Glomerular endothelial cell (primary cell): ENCODE measurements at places on chromosomes 3 and 15. TPM values are rescaled to one million over a fixed set of nuclear protein-coding genes. Genes with fewer than 3 reads are reported as not detected.
A peak's percentile ranks its signal among the peaks of the same experiment; 100 is the strongest.

Gene ISG20
- total RNA-seq: 11.2 and 36.5 TPM in 2 replicates

Gene AADAC
- total RNA-seq: 1.6 and 4.3 TPM in 2 replicates

DNA sequence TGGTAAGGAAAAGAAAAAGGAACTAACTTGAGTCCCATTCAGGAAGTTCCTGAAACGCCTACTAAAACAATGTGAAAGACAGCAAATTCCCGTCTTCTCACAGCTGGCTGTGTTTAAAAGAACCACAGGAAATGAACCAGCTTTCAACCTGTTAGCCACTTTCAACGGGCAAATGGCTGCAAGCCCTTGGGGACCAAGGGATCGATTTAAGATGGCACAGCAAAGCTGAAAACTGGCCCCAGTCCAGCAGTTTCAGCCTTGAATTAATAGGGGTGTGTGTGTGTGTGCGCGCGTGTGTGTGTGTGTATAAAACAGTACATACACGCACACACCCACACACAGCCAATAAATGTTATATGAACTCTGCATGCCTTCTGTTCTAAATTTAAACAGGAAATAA, 168.7 kb upstream of the TMCO5A start:
- DNase-seq: peak; percentile 29

- no peak for DNase-seq
Observed at GRCh38 chr3:99579965-99580364, 58.4 kb upstream of the COL8A1 start.

- no peak for DNase-seq
Observed at GRCh38 chr3:12155828-12156227, 2.9 kb downstream of the TIMP4 start.

GRCh38 chr3:122975163-122975923, 52.2 kb downstream of the SEMA5B start:
- DNase-seq: no peak

- DNase-seq: no peak
Observed at GRCh38 chr3:151901644-151902285, 28.3 kb downstream of the SUCNR1 start.

DNA sequence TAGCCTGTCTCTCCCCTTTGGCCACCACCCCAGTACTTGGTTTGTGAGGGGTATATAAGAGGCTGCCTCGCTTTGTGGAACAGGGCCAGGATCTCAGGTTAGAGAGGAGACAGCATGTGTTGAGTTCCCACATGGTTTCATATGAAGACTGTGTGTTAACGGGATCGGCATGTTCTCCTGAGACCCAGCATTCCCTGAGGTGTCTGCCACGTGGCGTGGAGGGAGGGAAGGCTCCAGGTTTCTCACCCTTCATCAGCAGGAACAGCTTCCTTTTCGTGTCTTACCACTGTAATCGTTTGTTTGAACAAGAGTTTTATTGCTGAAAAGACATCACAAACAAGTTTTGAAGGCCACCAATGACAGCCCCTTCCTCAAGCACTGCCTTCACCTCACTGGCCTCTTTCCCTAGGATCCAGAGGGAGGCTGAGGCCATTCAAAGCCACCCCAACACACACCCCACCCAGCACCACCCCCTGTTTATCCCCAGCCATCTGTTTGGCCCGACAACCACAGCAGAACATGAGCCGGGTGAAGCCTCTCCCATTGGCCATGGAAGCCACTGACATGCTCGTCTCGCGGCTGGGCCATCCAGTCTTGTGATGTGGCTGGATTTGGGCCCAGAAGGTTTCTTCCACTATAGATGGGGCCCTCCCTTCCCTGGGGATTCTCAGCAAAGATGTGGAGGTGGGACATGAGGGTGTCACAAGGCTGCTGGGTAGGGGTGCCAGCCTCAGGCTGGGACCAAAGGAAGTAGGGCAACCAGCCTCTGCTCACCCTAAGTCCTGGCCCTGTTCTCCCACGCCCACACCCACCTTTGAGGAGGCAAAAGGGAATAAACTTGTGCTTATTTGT, 10.0 kb downstream of the BHLHE40 start:
- no peak for DNase-seq

Gene NANOGP8
- not detected in 2 replicates for total RNA-seq

DNA sequence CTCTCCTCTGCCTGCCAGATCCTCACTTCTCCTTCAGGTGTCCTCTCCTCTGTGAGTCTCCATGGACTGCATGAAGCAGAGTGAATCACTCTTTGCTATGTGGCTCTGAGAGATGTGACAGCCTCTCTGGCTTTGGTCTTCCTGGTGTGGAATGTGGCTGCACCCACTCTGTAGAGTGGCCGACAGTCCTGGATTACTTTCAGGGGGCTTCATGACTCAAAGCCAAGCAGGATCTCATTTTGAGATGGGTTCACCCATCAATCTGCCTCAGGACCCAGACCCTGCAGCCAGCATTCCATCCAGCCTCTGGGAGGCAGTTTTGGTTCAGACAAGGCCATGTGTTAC, 221.9 kb upstream of the LYSMD4 start:
- DNase-seq: no peak
